ENCODE measurements at places on chromosomes 4 and X.

DNA sequence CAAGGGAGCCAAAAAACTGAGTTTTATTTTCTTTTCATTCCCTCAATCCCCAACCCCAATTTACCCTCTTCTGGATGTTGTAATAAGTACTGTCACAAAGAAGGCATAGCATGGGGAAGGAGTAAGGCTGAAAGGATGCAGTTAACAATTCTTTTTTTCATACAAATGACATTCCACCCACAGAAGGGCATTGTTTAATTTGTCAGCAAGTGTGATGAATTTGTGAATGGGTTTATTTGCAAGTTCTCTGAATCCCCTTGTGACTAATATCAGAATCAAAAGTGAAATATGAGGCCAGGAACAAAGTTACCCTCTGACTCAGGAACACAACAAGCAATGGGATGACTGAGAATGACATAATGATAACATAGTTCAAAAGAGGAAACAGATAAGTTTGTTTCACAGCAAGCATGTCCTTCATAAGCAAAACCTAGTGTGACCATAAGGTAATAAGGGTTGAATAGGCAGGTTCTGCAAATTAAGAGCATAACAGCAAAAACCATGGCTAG lies 2.1 kb downstream of the GEMIN8 start:
- DNase-seq: no peak

DNA sequence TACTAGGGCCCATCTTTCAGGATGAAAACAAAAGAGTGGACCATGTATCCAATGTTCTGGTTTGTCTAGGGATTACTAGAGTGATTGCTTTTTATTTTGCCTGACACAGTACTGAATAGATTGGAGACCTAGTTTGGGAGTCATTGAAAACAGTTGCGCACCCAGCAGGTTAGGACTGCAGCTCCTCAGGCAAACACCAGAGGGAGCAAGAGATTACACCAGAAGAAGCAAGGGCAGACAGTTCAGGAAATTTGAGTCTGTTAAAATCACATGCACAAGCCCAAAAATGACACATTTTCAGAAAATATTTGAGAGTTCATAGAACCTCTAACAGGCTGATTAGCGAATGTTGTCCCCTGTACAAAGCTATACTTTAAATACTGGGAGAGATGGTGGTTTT lies 55.6 kb downstream of the CYLC1 start:
- DNase-seq: no peak

GRCh38 chrX:30653415-30654131 lies at the start of gene GK:
Gene GK, plus strand, starts transcription at chrX:30653423. Its CDS starts 115 bp downstream, at chrX:30653538.
- DNase-seq: no peak

GRCh38 chrX:129462707-129463106 lies 60.6 kb downstream of the SMARCA1 start:
- no peak for DNase-seq

DNA sequence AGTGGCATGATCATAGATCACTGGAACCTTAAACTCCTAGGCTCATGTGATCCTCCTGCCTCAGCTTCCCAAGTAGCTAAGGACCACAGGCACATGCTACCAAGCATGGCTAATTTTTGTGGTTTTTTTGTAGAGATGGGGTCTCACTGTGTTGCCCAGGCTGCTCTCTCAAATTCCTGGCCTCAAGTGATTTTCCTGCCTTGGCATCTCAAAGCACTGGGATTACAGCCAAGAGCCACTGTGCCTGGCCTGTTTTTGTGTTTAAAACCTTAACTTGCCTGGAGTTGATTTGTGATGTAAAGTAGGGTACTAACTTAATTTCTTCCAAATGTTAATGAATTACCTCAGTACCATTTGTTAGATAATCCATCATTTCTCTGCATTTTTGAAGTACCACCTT lies 22.3 kb downstream of the DLG3 start:
- no peak for DNase-seq

DNA sequence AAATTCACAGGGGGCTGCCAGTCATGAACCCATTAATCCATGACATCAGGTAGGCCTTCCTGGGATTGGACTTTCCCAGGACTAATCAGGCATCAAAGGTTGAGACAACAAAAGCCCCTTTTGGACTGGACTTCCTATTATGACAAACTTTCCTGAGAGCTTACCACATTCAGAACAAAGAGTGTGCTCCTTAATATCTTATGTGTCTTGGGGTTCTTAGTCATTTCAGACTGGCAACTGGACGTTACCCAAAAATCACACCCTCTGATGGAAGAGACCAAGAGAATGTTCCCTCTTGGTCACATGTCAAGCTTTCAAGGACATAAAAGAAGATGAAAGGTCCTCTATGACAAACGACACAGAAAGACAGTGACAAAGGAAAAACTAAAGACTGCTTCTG lies 31.6 kb upstream of the PPP1R2C start:
- DNase-seq: no peak

DNA sequence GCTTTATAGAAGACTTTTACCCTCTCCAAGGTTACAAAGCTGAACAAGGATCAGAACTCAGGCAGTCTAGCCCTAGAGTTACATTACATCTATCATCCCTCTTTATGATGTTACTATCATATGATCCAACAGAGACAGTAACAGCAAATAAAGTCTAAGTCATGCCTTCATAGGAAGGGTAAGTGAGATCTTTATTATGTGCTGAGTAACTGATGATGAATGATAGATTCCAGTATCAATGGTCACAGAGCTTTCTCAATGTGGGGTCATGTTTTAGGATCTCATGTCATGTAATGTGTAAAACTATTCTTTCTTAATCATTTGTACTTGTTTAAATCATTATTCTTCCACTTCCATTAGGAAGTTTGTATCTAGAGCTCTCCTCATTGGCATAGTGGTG lies 22.8 kb downstream of the ELOVL6 start:
- DNase-seq: no peak

DNA sequence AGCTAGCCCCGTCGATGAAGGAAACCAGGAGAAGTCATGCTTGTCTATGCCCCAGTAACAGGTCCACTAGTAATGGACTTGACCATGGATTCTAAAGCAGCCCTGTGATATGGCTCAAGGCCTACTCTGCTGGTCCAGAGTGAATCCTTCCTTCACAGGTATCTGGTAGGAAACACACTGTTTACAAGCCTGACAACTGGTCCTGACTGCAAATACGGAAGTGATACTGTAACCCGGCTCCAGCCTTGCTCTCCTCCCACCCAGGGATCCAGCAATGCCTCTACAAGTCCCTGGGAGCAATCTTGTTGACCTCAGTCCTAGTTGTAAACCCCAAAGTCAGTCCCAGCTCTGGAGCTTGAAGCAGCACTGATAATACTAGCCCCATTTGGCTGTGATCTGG lies 239.2 kb upstream of the GRID2 start:
- no peak for DNase-seq

- DNase-seq: no peak
Observed at GRCh38 chr4:120198411-120198810, 131.8 kb upstream of the MAD2L1 start.

DNA sequence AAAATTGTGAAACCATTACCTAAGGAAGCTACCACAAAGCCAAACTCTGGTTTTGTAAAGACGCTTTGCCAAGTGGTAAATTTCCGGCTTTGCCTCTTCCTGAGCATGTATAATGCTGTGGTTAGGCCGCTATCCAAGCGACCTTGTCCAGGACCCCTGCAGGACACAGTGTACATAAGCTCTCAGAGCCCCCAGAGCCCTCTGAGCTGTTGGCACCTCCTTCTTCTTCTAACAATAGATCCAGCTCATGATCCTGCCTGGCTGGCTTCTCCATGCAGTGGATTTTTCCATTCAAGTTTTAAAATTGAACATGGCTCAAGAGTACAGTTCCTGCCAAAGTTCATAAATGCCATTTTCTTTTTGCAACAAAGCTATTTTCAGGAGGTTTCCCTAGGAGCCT lies 326.7 kb downstream of the MAPK10 start:
- no peak for DNase-seq

GRCh38 chr4:137032222-137032621 lies 500.1 kb downstream of the PCDH18 start:
- DNase-seq: no peak

DNA sequence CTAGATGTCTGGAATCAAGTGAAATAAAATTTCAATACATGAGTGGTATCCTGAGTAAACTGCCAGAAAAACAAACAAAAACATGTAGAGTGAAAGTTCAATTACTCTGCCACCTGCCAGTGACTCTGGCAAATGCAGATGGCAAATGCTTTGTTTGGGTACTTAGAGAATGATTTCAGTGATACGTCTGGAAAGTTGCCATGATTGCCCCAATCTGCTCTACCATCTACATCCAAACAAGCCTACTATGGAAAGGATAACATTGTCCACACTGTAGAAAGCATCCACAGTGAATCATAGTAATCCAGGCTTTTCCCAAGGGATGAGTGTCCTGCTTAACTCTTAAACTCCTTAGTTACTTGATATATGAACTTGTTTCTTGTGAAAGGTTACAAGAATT lies 3.4 kb downstream of the SPATA4 start:
- DNase-seq: no peak

DNA sequence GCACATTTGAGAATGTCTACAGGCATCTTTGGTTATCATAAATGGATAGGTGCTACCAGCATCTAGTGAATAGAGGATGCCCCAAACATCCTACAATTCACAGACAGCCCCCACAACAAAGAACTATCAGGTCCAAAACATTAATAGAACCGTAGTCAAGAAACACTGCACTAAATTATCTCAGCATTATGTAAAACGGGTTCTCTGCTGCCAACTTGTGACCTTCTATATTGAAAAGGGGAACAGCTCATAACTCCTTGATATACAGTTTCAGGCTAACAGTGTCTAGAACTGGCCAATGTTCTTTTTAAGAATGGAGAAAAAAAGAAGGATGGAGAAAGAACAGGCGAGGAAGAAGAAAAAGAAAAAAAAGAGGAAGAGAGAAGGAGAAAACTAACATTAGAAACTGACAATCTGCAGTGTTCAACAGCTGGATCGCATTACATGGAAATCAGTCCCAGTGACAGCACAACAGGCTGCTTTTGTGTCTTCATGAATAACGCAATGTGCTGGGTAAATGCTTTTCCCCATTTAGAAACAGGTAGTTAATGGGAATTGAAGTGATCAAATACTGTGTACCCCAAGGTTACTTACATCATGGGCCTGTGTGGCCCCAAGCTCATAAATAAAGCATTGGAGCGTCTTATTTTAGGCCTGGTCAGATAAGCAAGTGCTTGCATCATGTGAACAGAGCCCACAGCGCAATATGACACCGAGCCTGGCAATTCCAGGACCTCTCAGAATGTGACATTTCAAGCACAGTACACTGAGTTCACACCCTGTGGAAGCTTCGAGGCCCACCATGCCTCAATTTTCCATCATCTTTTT lies 339.5 kb downstream of the DHX15 start:
- no peak for DNase-seq

GRCh38 chr4:87005690-87006425 lies 71.0 kb downstream of the AFF1 start:
- DNase-seq: peak; percentile 18

DNA sequence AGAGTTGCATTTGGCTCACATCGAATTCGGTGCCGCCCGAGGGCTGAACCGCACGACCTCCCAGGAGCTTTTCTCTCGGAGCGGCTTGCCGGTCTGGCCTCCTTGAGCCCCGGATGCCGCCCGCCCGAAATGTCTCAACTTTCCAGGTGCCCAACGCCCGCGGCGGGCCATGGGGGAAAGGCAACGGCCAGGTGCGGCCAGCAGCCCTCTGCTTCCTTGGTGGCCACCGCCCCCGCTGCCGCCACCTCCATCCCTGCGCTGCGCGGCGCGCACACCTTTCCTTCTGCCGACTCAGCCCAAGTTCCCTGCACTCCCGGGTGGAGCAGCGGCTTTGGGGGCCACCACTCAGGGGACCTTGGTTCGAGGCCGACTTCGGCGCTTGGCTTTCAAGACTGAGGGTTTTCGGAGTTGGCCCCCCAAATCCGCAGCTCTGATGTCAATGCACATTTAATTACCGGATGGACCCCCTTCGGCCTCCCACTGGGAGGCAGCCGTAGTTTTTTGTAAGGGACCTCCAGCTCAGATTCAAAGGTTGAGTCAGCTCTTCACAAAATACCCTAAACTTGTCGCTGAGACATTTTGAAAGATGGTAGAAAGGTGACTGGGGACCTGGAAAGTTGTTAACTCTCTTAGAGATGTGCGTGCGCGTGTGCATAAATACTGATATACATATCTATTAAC lies 1.1 kb downstream of the AFF2 start:
- DNase-seq: no peak

DNA sequence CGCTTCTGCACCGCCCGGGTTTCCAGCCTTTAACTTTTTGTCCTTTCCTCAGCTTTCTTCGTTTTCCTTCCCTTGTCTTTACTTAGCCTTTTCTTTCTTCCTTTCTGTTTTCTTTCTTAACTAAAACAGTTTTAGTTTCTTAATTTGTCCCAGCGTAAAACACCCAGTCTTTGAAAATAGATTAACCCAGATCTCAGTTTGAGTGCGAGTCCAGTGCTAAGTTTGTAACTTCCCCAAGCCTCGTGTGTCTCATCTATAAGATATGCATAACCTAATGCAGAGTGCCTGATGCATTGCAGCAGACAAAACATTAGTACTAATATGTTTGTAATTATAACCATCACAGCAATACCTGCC lies 460 bp upstream of the GEMIN8 start:
- no peak for DNase-seq

- no peak for DNase-seq
Observed at GRCh38 chr4:170198747-170199146, 109.0 kb upstream of the AADAT start.

- DNase-seq: no peak
Observed at GRCh38 chrX:132622130-132622529, 133.3 kb upstream of the MBNL3 start.

All from activated T-helper 1 cell treated with anti-CD3 and anti-CD28 coated beads, Interleukin-2, amount 50 U/mL, for 16 hours (primary cell).